Stimulated activated CD4-positive, alpha-beta T cell treated with anti-CD3 and anti-CD28 coated beads, TNF-alpha, amount 100 ng/mL, for 48 hours (primary cell): ENCODE measurements at places on chromosomes 2 and 18.
A peak's percentile ranks its signal among the peaks of the same experiment; 100 is the strongest.

GRCh38 chr2:197308996-197309690 is 1.4 kb downstream of the ANKRD44 start:
- DNase-seq = no peak

DNA sequence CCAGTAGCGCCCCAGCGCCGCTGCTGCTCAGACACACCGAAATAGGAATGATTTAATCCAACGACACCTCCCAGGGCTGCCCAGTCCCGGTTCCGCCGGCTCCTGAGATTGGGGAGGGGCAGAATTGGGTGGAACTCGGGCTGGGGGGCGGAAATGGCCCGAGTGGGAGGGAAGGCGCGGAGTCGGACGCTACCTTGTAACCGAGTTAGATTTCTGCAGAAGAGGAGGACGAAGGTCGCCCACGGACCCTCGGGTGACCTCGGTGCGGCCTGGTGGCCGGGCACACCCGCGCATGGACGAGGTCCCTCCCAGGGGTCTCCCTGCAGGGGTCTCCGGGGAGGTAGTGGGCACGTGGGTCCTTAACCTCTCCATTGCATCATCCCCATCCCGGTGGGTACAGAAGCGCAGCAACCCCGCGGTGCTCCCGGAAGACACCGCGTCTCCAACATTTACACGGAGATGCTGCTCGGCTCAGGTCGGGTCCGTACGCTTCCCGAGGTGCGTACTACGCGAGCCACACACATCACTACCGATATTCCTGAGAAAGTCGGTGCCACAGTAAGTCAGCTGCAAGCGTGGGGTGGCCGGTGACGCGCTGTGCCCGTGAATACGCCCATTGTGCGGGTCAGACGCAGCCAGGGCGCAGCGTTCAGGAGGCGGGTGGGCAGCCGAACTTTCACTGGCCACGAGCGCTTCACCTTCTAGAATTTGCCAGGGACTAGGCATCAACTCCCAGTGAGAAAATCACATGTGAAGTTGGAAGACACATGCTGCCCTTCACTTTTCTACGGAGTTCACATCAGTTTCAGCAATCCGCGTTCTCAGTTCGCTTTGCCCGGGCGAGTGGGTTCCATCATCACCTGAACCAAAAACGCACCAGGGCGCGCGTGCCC is 3.0 kb downstream of the ZNF516 start:
- DNase-seq = no peak

- DNase-seq = no peak
Observed at GRCh38 chr2:143434445-143434844, 305.2 kb downstream of the ARHGAP15 start.

GRCh38 chr2:33421820-33422219 is 54.6 kb upstream of the RASGRP3 start:
- no peak for DNase-seq

GRCh38 chr18:10515456-10515855 is 10.4 kb upstream of the NAPG start:
- no peak for DNase-seq

- no peak for DNase-seq
Observed at GRCh38 chr2:61645911-61646310, 107.8 kb upstream of the XPO1 start.

DNA sequence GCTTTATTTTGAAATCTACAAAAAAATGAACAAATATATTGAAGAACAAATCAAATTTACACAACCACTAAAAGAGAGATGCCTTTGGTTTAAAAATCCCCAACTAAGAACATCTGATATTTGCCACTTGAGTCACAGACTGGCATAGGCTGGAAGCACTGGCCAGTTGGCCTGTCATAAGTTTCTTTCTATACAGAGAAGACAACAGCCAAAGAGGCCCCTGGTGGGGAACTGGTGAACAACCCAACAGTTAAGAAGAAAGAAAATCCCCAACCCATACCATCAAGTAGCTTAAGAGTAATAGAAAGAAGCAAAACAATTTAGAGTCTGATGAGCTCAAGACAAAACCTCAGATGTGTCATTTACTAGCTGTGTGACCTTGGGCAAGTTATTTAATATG is 45.5 kb downstream of the OSR1 start:
- DNase-seq = no peak

DNA sequence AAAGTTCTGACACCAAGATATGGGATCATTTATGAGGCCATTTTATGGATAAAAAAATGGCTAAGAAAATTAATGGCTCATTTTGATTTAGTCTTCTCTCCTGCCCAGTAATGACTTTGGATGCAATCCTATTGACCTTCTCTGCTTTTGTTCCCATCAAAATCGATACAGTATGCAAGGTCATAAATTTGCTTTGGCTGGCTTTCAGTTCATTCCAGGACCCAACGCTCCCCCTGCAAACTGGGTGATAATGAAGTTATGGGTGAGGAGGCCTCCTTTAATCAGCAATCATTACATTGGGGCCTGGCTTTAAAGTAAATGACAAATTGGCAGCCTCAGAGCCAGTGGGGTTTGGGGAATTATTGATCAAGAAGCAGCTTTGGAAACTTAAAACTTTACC is 351.8 kb upstream of the GYPC start:
- no peak for DNase-seq

DNA sequence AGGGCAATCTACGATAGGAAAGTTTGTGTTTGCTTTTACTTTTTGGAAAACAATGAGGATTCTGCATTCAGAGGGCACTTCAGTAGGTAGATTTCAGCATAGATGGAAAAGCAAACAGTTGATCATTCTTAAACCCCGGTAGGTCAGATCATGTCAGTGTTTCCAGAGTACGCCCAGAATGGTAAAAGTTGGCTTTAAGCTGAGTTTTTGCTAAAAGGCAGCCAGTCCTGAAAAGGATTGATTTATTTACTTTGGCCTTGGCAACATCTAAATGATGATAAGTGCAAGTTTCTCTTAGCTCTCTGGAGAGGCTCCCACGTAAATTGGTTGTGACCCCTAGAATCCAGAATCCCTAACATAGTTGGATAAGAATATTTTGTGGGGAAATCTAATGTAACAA is 168.0 kb downstream of the DIS3L2 start:
- no peak for DNase-seq

GRCh38 chr2:24730481-24730880 is 62.7 kb downstream of the PTRHD1 start:
- DNase-seq = no peak

DNA sequence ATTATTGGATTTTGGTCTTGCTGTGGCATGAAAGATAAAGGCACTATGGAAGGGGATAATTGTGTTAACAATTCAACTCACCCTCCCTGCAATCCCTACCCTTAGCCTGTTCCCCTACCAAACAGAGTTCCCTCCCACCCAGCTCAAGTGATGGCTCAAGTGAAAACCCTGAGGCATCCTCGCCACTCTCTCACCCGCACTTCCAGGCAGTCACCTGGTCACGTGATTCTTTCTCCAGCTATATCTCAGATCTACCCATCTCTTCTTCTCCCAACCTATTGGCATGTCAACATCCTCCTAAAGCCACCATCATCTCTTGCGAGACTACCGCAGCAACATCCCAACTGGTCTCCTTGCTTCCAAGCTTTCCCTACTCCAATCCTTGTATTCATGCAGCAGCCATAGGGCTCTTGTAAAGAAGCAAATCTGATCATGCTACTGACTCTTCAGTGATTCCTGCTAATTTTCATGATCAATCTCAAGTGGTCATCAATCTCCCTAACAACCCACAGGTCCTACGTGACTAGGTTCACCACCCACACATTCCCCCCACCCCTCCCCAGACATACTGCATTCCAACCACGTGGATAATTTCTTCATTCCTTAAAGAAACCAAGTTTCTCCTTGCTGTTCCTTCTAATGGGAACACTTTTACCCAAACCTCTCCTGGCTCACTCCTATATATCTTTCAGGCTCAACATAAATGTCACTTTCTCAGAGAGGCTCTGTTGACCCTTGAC is 66.7 kb downstream of the MBD2 start:
- no peak for DNase-seq

DNA sequence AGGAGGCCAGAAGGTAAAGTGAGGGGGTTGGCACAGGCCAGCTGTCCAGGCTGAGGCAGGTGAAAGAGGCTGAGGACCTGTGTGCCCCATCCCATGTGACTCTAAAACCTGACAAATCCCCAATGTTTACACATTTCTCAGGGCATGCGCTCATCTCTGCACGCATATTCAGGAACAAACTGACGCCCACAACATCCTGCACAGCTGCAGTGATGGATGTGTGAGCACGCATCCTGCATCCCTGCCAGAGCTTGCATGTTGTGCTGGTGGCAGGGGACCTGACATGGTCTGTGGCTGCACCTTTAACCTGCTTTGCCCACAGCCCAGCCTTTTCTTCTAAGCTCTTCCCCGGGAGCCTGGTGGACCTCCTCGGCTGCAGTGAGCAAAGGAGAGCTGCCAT is 83.1 kb downstream of the FBXO15 start:
- peak; percentile 51 for DNase-seq

- no peak for DNase-seq
Observed at GRCh38 chr2:4246364-4247131, 543.2 kb downstream of the DCDC2C start.

DNA sequence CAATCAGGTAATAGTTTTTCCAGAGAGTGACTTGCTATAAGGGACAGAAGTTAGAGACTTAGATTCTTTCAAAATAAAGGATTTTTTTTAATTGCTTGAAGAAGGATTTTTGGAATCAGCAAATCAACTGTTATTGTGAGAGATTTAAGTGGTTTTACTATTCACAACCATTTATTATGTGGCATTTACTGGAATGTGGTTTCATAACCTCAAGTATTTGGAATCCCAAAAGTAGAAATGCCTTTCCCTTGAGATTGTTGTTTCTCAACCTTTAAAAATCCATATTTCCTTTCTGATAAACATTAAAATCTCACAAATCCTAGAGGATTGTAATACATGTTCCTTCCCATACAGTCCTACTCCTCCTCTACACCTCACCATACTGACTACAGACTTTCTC is 5.0 kb downstream of the TANK start:
- no peak for DNase-seq

DNA sequence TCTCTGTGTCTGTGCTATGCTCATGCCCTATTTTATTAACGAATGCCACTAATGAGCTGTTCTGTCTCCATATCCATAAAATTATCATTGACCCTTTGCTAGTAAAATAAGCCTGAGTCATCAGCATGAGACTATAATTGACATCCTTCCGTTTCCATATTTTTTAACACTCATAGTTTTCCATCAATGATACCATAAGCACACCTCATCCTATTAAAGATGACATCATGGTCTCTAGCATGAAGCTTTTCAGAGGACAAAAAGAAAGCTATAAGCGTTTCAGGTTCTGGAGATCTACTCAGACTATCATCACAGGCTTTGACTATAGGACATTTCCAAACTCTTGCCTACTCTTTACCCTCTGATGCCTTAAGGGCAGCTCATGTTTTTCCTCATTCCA is 1.2 kb upstream of the DSC2 start:
- no peak for DNase-seq

GRCh38 chr2:104447831-104448434 is 406.0 kb upstream of the POU3F3 start:
- DNase-seq = no peak

DNA sequence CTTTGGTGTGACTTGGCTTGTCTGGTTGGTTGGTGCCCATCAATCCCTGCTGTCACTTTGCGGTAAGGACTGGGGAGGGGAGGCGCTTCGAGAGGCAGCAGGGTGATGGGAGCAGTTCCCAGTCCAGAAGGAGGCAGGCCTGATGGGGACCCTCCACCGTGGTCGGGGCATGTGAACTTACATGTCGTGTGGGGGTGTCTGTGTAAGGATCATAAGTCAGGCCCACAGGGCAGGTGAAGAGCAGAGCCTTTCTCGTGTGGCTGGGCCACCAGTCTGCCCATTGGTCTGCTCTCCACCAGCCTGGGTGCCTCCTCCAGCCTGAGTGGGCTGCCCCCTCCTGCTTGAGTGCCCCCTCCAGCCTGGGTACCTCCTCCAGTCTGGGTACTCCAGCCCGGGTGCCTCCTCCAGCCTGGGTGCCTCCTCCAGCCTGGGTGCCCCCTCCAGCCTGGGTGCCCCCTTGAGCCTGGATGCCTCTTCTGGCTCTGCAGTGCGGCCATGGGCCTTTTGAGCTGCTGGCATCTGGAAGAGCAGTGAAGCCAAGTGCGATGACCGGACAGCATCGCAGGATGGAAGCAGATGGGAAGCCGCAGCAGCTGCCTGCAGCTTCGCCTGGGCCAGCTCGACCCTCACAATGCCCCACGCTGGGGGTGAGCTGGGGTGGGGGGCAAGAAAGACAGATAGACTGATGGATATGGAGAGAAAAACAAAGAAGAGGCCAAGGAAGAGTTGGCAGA is 25.0 kb downstream of the ATOH8 start:
- no peak for DNase-seq
